ENCODE measurements at places on chromosomes 13 and 19.

GRCh38 chr19:2083174-2083854 lies 12.8 kb downstream of the MOB3A start:
- no peak for DNase-seq

- DNase-seq, result no peak
Observed at GRCh38 chr19:9566729-9567128, 17.6 kb downstream of the ZNF121 start.

DNA sequence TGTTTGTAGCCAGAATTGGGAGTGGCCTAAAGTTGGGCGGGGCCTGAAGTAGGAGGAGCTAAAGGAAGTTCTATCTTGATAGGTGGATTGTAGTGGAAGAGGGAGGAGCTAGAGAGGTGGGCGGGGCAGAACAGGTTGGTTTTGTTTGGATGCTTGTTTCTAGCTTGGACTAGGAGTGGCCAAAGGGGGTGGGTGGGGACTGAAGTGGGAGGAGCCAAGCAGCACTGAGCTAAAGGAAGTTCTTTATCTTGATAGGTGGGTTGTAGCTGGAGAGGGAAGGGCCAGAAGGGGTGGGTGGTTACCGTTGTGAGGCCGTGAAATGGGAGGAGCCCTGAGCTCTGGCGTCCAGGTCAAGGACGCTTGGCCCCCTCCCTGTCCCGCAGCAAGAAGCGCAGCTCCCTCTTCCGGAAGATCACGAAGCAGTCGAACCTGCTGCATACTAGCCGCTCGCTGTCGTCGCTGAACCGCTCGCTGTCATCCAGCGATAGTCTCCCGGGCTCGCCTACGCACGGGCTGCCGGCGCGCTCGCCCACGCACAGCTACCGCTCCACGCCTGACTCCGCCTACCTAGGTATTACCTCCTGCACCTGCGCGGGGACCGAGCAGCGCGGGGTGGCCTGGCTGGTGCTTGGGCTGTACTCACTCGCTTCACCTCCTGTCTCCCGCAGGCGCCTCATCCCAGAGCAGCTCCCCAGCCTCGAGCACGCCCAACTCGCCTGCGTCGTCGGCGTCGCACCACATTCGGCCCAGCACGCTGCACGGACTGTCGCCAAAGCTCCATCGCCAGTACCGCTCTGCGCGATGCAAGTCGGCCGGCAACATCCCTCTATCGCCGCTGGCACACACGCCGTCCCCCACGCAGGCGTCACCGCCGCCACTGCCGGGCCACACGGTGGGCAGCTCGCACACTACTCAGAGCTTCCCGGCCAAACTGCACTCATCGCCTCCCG lies 8.0 kb downstream of the DNASE2 start:
- no peak for DNase-seq

- no peak for DNase-seq
Observed at GRCh38 chr19:10408511-10409283, 5.4 kb upstream of the CDC37 start.

- no peak for DNase-seq
Observed at GRCh38 chr13:41145136-41145908, 12.7 kb upstream of the KBTBD6 start.

GRCh38 chr13:96229356-96229755 lies 139.4 kb downstream of the HS6ST3 start:
- peak; percentile 48 for DNase-seq

DNA sequence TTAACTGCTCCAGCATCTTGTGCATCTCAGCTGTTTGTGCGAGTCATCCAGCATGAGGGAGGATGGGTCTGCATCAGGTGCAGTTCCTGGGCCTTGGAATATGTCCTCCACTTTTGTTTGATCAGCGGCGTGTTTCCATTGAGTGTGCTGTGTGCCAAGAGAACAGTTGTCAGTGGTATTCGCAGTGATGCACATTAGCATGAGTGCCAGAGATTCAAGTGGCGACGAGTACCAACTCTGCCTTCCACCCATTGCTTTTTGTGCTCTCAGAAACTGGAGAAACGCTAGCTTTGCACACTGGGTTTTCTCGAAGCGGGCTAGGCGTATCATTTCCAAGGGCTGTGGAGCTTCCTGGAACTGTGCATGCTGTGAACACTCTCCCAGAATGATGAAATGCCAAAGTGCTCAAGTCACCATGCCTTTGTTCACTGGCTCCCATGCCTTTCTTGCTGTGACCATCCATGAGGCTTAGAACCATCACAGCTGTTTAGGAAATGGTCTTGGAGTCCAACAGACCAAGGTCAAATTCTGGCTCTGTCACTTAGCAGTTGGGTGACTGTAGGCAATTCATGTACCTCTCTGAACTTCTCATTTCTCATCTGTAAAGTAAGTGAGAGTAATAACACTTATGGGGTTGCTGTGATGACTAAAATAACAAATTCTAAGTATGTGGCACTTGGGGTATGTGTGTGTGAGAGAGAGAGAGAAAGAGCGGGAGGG lies 18.4 kb downstream of the LRCH1 start:
- DNase-seq, result no peak

- DNase-seq, result no peak
Observed at GRCh38 chr13:66673401-66673800, 556.7 kb downstream of the PCDH9 start.

DNA sequence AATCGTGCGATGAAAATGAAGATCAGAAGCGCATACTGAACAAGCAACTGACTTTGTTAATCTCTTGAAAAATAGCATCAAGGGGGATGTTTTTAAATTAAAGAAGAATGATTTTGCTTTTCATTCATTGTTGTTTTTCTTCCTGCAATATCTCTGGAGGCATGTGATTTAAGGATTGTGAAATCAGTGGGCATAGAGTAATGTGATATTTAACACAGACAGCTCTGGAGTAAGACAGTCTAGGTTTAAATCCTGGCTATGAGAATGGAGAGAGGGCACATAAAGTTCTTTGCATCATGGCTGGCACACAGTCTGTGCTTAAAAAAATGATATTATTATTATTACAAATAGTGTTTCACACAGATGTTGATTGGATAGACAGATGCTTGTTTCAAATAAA lies 243.1 kb upstream of the NBEA start:
- no peak for DNase-seq

GRCh38 chr13:94286581-94286980 lies 192.9 kb downstream of the DCT start:
- no peak for DNase-seq
